ENCODE measurements at places on chromosomes 7 and 10.

DNA sequence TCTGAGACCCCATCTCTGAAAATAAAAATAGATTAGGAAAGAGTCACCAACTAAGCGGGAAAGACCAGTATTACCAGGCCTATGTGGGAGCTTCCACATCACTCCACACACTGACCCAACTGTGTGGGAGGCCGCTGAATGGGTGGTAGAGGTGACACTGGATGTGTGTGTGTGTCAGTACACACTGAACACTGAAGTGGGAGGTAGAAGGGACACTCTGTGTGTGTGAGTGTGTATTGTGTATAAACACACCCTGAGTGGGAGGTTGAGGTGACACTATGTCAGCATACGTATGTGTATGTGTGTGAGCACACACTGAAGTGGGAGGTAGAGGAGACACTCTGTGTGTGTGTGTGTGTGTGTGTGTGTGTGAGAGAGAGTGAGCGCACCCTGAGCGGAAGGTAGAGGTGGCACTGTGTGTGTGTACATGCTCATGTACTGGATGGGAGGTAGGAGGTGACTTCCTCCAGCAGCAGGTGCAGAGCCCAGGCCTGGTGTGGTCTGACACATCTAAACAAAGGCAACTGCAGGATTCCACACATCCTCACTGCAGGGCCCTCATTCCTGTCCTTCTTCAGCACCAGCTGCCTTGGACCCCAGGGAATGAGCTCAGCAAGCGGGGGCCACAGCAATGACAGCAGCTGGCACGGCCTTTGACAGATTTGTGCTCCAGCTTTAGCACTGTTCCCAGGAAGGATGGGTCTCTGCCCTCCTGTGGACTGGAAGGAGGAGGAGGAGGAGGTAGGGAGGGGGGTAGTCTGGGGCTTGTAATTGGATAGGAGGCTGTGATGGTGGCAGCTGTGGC is 26.5 kb upstream of the RBM20 start:
- DNase-seq, result no peak

GRCh38 chr10:34505338-34505737 is 309.8 kb downstream of the PARD3 start:
- no peak for DNase-seq

GRCh38 chr10:129956876-129957673 is 7.0 kb downstream of the EBF3 start:
- no peak for DNase-seq

GRCh38 chr10:20443094-20443493 is 454.0 kb downstream of the NEBL start:
- no peak for DNase-seq

DNA sequence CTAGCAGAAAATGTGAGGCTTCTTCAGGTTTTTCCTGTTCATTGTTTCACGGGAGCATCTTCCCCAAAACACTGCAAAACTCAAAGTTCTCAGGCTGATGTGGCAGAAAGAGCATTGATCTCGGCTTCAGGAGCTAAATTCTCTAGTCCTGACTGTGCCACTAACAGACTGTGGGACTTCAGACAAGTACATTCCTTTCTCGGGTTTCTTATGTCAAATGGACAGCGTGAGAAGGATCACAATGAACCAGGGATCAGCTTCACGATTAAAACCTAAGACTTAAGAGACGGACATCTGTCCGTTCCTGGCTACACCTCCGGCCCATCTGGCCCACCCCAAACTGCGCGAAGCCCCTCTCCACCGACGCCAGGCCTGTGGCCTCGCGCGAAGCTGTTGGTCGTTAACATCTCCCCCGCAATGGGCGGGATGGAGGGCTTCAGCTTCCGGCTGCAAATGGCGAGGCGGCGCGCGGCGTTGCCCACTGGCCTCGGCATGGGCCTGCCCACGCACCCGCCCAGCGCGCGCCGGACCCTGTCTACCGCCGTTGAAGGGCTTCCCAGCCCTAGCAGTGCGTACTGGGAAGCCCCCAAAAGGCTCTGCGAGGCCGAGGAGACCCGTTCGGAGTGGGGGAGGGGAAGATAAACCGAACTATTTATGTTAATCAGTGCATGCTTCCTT is 549 bp upstream of the DDX50 start:
- DNase-seq, result no peak

DNA sequence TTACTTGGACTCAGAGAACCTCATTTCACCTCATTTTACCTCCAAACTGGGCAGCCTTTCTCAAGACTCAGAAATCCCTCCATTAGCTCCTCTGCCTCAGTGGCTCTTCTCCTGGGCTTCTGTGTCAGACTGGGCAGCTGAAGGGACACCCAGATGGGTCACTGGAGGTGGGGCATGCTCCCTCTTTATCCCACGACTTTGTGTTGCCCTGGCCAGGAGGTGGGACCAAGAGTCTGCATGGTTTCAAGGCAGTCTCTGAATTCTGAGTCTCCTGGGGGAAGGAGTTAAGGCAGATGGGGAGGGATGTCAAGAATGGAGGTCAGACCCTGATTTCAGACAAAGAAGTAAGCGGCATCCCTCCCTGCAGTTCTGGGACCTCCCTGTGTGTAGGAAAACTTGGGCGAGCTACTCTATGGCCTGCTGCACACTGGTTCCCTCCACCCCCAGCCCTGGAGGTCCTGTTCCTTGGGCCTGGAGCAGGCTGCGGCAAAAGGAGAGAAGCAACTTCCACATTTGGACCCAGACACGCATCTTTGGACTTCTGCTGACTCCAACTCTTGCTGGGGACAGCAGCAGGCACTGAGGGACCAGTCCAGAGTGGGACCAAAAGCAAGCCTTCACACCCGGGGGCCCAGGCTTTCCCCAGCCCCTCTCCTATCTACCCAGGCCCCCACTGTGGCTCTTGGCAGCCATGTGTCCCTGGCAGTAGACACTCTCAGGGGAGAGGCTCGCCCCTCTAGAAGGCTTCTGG is 10.8 kb downstream of the POLL start:
- DNase-seq, result no peak

DNA sequence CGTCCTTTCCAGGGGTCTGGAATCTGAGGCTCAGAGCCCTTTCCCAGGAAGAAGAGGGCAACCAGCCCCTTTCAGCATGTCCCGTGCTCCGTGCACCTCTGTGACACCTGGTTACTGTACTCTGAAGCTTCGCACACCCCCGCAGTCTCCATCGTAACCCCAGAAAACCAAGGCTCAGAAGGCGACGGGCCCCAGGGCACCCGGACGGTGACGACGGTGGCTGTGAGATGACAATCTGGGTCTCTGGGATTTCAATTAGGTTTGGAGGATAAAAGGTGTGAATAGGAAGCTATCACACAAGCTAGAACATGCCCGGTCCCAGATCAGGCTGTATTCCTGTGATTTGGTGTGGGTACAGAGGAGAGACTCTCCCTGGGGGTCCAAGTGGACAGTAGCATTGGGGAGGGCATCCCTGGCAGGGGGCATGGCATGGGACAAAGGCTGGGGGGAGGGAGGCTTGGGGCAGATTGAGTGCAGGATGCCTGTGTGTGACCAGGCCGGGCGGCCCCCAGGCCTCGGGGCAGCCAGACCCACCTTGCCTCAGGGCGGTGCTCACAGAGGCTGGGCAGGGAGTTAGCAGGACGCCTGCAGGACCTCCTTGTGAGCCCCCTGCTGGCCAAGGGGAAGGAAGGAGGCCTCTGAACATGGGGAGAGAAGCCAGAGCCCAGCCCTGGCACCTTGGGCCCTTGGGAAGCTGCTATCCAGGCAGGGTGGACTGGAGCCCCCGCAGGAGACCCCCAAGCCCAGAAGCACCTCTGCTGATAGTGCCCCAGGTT is 23.4 kb upstream of the PSMG3 start:
- no peak for DNase-seq
